ENCODE measurements at places on chromosomes 13 and 19.

DNA sequence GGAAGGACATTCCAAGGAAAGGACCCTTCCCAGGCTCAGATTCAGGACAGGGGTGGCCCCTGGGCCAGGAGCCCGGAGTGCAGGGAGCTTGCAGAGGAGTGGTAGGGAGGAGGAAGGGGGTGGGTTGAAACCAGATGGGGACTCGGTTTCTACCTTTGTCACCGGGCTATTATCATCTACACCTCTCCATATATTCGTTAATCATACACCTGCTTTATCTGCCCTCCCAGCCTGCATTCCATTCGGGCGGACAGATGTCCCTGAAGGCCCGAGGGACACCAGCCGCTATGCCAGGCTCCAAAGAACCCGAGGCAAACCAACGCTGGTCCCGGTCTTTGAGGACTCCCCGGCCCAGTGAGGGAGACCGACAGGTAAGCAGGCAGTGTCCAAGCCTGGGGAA is 15.5 kb upstream of the MYH14 start:
- no peak for DNase-seq

DNA sequence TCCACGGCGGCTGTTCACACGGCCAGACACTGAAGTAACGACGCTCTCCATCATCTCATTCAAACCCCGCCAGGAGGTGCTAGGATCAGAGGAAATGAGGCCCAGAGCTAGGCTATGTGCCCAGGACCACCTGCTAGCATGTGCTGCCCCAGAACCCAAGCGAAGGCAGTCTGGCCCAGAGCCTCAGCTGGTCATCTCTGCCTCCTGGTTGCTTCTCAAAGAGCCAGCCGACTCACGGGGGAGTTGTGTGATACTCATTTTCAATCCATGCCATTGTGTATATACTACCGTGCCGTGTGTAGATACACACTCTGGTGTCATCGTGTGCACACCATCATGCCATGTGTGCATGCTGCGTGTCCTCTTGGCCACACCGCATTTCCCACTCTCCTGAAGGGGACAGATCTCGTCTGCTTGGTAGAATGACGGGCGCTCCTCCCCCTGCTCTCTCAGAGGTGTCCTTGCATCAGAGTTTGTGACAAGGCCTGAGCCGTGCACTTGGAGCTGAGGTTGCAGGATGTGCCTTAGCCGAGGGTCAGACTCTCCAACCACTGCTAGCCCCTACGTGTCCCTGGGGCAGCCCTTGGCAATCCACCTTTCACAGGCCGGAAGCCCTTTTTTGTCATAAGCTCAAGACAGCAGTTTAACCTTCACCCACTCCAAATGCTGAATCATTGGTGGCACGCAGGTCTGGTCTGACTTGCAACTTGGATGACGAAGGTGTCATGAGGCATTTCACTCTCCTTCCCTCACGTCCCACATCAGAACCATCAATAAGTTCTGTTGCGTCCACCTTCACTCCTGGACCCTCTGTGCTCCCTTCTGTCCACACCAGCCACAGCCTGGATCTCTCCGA is 130.4 kb downstream of the CRYL1 start:
- DNase-seq, result no peak

- DNase-seq, result no peak
Observed at GRCh38 chr19:6070720-6071485, 39.4 kb downstream of the RFX2 start.

DNA sequence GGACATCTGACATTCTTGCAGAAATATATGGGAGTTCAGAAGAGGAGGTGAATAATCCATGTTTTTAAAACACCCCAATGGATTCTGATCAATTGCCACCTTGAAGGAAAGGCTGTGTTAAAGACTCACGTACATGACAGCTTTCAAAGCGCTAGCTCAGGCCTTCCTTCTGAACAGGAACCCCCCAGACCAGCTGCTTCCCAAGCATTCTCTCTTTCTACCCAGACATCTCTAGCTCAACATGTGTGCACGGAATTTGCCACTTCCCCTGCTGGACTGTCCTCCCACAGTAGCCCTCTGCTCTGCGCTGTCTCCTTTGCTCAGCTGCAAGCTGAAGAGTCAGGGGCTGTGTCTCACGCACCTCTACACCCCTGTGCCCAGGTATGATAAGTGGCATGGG is 54.5 kb downstream of the STK24 start:
- DNase-seq, result no peak

DNA sequence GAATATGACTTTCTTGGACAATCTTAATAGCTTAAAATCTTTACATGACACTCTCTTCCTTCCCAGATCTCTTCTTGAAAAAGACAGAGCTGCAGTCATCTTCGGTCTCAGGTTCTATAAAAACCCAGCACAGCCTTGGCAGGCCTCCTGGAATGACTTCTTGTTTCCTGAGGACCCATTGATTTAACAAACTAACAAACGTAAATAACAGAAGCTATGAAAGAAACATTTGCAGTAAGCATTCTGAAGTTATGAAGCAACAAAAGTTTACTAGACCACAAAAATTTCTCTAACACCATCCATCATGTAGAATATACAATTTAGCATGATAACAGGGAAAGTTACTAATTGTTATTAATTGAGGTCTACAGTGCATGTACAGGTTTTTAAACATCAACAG is 62.8 kb upstream of the STARD13 start:
- DNase-seq, result no peak

DNA sequence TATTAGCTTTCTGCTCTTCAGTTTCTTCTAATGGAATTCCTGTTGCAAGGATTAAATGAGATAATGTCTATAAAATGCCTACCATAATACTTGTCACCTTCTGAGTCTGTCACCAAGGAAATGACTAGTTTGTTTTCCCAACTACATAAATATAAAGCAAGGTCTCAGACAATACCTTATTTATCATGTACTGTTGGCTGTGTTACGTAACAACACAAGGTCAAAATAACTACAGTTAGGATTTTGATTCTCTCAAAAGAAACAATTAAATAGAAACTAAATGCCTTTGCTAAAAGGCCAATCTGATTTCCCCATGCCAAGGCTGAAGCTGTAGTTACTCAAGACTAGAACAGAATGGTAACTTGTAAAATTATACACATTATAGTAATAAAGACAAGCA is 134.5 kb downstream of the PCDH9 start:
- DNase-seq, result no peak

GRCh38 chr13:92734545-92734944 is 492.1 kb upstream of the GPC6 start:
- DNase-seq, result no peak

GRCh38 chr13:66195238-66195637 is 1034.9 kb downstream of the PCDH9 start:
- DNase-seq, result no peak

DNA sequence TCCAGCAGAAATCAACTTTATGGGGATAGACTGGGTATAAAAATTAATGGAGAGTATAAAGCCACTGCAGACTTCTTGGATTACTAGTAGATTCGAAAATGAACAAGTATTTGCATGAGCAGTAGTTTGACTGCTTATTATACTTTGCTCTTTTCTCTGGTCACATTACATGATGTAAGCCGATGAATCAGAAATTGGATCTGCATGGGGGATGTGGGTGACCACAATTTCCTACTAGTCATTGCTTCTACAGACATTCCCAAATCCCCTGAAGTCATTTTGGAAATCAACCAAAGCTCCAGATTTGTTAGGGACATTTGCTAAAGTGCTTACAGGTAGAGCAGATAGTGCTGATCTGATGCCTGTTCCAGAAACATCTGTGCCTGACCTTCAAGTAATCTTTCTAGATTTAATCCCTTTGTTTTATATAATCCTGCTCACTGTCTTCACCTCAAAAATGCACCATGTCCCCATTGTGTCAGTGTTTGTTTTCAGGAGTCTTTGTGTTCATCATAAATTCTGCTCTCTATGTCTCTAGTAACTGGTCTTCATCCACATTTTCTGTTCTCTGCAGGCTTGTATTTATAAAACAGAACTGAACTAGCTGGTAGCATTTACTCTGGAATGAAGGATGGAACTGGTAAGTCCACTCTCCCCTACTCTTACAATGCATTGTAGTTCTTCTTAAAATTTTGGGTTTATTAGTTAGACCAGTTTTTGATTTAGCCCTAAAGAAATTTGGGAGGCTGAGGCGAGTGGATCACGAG is 201.5 kb upstream of the CSNK1A1L start:
- no peak for DNase-seq

DNA sequence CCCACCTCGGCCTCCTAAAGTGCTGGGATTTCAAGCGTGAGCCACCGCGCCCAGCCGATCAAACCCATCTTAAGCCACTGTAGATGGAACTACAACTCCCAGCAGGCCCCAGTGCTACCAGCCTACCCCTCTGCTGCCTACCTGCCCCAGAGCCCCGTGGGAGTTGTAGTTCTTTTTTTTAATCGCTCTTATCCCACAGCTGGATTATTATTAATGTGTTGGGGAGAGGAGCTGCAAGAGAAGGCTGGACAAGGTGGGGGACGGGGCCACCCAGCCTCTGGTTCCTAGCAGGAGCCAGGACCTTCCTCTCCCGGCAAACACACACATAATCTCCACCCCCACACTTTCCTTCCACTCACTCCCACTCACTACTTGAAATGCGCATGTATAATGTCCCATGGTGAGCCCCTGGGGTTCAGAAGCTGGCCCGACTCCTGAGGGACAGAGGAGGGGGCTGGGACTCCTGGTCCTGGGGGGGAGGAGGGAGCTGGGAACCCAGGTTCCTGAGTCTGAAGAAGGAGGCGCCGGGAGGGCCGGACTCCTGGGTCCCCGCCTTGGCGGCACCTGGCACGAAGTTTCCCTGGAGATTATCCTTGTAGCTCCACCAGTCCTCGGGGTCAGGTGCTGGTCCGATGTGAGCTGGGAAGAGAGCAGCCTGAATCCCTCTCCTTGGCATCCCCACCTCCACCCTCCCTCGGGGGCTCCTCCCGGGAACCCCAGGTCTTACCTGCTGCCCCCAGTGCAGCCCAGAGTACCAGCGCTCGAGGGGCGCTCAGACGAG is 958 bp downstream of the CA11 start:
- no peak for DNase-seq

DNA sequence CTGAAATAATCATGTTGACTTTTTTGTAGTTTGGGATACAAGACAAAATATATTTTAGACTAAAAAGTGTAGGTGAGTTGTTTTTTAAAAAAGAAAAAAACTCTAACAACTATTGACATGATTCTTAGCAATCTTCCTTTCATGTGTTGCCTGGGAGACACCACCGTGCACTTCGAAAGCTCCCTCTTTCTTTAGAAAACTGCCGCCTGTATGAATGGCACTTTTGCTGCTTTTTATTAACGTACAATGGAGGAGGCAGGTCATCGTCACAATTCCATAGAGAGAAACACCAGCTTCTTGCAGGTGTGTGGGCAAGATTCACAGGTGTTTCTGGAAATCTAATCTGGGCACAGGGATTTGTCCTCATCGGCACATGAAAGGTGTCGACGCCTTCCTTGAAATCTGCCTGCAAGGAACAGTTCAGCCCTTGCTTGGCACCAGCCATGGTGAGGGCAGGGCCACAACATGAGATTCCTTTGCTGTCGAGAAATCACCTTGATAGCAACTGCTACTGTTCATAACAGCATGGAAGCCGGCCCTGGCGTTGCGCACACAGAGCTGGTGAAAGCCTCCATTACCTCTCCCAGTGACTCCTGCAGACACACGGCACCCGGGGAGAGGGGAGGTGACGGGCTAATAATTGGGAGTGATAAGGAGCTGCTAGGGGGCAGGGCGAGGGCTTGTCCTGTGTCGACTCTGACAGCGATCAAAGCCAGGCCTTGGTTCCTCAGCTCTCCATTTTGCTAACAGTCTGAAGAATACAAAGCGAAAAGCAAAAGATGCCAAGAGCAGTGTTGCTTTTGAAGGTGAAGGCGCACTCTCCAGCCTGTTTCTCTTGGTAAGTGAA is 66.5 kb downstream of the EFNB2 start:
- no peak for DNase-seq

- no peak for DNase-seq
Observed at GRCh38 chr13:46796129-46796514, 839 bp downstream of the ESD start.

- DNase-seq, result no peak
Observed at GRCh38 chr19:39780894-39781293, 2.2 kb downstream of the LEUTX start.

DNA sequence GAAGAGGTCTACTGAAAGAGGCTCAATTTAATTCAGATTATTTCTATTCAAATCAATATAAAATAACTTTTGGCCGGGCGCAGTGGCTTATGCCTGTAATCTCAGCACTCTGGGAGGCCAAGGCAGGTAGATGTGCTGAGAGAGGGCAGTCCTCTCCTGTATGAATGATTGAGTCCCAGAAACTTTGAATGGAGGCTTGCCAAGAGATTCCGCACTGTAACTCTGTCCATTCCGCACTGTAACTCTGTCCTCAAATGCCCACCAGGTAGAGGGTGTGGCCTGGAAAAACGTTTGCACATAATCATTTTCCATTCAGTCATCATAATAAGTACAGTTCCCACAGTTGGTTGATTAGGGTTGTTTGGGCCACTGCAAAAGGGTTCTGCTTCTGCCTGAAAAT is 274.7 kb upstream of the SOX21 start:
- DNase-seq, result no peak

DNA sequence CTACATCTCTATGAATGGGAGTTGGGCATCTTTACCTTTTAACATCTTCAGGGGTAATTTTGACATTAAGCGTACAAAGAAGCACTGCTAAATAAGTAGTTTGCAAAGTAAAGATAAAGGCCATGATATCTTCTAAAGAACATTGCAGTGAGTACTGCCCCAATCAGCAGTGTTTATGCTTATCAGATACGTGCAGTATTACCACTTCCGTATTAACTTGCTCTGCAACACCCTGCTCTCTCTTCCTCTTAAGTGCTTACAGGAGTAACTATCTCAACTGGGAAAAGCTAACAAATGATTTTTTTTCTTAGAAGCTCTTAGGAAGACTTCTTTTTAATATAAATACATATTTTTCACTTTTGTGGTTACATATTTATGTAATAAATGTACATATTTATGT is 793.7 kb upstream of the SLC10A2 start:
- no peak for DNase-seq

DNA sequence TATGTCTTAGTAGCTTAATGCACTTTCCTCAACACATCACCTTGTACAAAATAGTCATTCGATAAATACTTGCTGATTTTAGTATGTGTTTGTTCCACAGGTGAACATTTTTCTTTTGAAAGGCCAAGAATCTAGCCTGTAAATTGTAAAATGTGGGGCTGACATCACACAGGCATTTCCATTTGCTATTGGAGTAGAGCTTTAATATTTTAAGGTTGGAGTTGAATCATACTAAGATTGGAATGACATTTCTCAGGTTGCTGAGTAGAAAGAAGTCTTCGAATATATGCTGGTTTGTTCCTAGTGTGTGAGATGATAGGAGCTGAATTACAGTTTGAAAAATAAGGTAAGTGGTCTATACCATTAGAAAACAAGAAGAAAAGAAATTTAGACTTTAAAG is 112.3 kb upstream of the FRY start:
- no peak for DNase-seq

GRCh38 chr19:58396691-58397532 is 1.5 kb downstream of the RNF225 start:
- no peak for DNase-seq
